ENCODE measurements at places on chromosomes 6 and 20.

- no peak for DNase-seq
Measured at GRCh38 chr6:134289204-134289575, 28.7 kb downstream of the SGK1 start.

DNA sequence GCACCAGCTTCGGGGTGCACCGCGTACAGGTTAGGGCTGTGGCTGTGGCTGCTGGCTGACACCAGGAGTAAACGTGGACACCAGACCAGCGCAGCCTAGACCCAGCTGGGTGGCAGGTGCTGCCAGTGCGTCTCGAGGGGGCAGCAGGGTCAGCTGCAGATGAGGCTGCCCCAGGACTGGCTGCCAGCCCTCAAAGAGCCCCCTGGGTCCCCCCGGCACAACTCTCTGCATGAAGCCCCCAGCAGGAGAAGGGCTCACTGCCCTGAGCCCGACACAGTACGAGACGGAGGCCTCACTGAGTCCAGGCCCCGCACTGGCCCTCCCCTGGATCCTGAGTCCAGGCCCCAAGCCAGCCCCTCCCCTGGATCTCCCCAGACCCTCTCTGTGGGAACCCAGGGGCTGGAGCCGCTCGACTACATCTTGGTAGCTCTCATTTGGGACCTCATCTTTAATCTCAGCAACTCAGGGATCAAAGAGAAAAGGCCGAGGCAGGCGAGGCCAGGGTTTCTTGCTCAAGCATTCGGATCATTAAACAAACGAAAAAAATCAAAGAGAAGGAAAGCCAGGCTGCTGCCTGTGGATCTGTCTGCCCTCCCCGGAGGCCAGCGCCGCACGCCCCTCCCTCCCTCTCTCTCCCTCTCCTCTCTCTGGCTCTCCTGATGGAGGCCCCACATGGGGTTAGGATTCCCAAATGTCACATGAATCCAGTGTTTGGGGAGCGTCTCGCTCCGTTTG lies 7.0 kb upstream of the NKAIN4 start:
- DNase-seq, result no peak

DNA sequence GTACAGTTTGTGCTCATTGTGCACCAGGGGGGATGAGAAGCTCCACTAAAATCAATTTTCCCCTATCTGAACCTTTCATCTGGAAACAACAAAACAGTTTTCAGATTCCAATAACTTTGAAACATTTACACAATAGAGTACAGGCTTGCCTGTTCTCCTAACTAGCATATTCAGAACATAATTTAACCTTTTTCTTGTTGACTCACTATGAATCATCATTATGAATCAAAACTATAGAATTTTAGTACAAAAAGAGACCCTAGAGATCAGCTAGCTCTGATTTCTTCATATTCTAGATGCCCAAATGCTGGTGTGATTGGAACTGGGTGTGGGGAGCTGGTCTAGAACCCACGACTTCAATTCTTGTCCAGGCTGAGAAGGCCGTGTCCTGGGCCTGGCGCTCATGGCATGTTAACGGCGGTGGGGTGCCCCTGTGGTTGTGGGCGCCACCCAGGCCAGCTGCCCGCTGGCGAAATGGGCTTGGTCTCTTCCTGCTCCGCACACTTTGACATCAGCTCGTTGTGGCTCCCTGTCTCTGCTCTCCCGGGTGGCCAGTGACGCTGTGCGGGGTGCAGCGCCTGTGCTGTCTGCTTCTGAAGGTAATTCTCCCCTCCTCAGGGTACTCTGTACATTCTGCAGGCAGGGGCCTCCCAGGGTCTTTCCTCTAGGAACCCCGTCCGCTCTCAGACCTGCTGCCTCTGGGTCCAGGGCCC lies 29.9 kb upstream of the AGPAT4 start:
- no peak for DNase-seq

GRCh38 chr6:116465246-116465645 lies 4.1 kb downstream of the CALHM6 start:
- no peak for DNase-seq

- no peak for DNase-seq
Measured at GRCh38 chr6:167338541-167339117, 13.7 kb downstream of the TTLL2 start.
